NCI-H1092 (cell line): ENCODE measurements at places on chromosomes 13 and 19.
A peak's percentile ranks its signal among the peaks of the same experiment; 100 is the strongest.

GRCh38 chr19:21023901-21024300 lies 3.4 kb downstream of the ZNF430 start:
- DNase-seq: no peak

- DNase-seq: no peak
Measured at GRCh38 chr13:43515531-43515930, 271.2 kb downstream of the ENOX1 start.

GRCh38 chr19:2014731-2015607 lies 545 bp downstream of the BTBD2 start:
- no peak for DNase-seq

- DNase-seq: no peak
Measured at GRCh38 chr19:48121909-48122371, 11.3 kb upstream of the PLA2G4C start.

- DNase-seq: peak; percentile 88
Measured at GRCh38 chr13:71621174-71622124, 245.6 kb downstream of the DACH1 start.
